SK-MEL-5 (cell line): ENCODE measurements at places on chromosomes 11 and 22.

DNA sequence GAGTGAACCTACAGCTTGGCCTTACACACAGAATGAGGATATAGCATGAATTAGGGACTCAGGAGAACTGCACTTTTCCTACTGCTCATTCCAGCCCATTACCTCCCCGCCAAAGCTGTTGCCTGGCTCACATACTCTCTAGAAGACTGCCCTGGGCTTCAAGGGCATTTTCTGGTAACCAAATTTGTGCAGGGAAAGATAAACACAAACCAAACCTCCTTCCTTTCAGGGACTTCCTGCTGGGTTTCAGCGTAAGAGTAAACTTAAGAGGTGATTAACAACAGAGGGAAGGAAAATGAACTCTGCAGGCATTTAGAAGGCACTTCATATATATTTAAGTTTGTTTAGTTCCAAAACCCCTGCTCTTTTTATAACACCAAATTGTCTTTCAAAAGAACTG, 194.9 kb downstream of the SWAP70 start:
- DNase-seq = no peak

GRCh38 chr11:116792869-116793771, 1.4 kb upstream of the APOA5 start:
- no peak for DNase-seq

- no peak for DNase-seq
Measured at GRCh38 chr22:44439356-44440223, 58.4 kb downstream of the RTL6 start.

GRCh38 chr11:8282631-8283030, 19.0 kb upstream of the LMO1 start:
- no peak for DNase-seq

- no peak for DNase-seq
Measured at GRCh38 chr11:74775762-74776161, 27.1 kb downstream of the RNF169 start.

DNA sequence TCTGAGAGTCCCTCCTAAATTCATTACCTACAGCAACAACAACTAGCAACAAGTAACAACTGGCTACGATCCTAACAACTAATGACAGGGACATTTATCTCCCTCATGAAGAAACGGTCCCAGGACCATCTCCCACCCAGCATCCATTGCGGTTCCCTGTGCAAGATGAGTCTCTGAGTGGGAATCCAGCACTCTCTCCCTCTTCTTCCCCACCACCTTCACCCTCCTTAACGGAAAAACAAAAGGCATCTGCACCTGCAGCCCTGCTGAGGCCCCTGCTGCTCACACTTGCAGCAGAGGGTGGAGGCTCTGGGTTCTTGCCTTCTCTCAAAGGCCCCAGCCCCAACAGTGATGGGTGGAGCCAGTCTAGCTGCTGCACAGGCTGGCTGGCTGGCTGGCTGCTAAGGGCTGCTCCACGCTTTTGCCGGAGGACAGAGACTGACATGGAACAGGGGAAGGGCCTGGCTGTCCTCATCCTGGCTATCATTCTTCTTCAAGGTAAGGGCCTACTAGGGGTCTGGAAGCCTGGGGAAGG, at the start of gene CD3G:
TSS of gene CD3G (plus strand) at position 364 of the 535 bp plus-strand sequence. CDS start at position 444, 80 bp downstream.
- no peak for DNase-seq

DNA sequence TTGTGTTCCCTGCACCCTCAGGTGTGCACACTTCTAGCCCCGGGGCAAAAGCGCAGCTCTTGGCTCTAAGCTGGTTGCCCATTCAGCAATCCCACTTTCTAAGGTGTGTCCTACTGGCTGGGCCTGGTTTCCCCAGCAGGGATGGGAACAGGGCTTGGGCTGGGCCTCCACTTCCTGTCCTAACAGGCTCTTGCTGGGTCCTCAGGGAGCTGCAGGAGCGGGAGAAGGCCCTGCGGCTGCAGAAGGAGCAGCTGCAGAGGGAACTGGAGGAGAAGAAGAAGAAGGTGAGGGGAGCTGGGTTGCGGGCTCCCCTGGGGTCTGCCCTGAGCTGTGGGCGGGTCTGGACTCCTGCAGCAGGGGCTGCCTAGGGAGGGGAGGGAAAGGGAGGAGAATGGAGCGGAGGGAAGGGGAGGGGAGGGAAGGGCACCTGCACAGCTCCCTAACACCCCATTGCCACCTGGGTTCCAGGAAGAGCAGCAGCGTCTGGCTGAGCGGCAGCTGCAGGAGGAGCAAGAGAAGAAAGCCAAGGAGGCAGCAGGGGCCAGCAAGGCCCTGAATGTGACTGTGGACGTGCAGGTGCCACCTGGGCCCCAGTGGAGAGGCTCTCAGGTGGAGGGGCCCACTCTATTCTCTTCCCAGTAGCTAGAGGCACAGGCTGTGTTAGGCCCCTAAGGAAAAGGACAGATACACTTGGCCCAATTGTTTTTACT, 24.6 kb downstream of the INCENP start:
- no peak for DNase-seq

- peak; percentile 59 for DNase-seq
Measured at GRCh38 chr11:103055221-103055890, 36.6 kb downstream of the DCUN1D5 start.

DNA sequence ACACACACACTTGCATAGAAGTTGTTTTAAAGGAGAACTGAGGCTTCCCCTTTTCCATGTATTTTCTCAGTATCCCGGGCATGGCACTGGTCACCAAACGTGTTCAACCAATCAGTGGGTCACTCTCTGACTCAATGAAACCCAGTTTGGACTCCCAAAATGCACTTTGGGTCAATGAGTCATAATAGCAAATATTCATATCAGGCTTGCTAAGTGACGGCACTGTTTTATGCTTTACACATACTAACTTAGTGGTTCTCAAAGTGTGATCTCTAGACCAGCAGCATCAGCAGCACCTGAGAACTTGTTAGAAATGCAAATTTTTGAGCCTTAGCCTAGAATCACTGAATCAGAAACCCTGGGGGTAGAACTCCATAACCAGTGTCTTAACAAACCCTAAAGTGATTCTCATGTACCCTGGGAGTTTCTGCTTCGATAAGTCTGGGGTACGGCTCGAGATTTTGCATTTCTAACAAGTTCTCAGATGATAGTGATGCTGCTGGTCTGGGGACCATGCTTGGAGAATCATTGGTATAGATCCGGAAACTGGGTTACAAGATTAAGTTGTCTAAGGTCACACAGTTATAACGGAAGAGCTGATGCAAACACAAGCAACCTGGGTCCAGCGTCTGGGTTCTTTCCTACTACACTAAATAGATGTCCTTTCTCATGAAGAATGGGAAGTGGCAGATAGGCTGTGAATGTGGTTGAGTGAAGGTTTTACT, 35.6 kb downstream of the ETS1 start:
- DNase-seq = no peak

DNA sequence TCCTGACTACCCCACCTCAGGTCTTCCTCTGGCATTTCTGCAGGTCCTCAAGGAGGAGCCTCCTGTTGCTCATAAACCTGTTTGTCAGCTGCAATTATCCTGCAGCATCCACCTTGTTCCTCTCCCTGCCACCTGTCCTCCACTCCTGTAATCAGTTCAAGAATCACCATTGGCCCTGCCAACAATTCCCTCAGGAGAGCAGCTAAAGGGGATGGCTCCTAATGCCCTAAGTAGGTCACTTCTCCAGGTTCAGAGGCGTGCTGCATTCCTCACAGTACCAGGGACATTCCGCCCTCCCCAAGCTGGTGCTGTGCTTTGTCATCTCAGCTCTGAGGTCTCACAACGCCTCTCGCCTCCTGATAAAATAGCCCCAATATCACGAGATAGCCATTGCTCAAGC, 2.1 kb downstream of the CLDN25 start:
- DNase-seq = no peak

DNA sequence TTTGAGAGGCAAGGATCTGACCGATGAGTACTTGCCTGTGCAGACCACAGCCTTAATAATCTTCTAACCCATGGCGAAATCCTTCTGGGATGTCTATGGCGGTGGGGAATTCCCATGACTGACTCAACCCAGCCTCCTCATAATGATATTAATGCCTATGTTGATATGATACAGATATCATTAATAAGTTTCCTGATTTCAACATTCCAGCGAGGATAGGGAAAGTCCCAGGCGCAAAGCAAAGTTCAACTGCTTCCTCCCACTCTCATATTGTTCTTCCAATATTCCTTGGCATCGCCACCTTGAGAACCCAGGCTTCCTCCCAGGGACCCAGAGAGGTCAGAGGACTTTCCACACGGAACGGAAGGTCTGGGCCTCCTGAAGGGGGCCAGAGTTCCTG, 110.3 kb upstream of the TMEM45B start:
- DNase-seq = no peak

DNA sequence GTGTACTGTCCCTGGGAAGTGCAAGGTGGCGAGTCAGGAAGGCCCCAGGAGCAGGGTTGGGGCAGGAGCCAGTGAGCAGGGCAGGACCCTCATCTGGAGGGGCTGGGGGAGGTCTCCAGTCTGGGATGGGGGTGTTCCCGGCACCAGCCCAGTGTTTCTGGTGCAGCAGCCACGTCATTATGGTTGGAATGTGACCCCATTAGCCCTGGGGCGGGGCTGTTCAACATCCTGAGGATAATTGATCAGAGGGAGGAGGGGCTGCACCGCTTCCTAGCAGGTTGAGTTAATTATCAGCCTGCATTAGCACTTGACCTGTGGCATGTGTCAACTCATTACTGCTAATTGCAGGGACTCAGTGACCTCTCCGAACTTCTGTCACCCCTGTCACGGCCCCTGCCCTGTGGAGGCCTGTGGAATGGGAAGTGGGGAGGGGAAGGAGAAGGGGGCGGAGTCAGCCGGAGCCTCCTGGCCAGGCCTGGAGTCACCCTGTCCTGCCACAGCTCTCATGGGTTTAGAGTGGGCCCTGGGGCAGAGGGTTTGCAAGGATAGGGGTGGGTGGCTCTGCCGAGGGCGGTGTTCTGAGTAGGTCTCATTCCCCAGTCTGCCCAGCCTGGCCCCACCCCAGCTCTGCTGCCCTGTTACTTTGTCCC, 52.8 kb upstream of the CCDC188 start:
- no peak for DNase-seq

GRCh38 chr22:29738118-29738815, 18.5 kb downstream of the CABP7 start:
- no peak for DNase-seq

DNA sequence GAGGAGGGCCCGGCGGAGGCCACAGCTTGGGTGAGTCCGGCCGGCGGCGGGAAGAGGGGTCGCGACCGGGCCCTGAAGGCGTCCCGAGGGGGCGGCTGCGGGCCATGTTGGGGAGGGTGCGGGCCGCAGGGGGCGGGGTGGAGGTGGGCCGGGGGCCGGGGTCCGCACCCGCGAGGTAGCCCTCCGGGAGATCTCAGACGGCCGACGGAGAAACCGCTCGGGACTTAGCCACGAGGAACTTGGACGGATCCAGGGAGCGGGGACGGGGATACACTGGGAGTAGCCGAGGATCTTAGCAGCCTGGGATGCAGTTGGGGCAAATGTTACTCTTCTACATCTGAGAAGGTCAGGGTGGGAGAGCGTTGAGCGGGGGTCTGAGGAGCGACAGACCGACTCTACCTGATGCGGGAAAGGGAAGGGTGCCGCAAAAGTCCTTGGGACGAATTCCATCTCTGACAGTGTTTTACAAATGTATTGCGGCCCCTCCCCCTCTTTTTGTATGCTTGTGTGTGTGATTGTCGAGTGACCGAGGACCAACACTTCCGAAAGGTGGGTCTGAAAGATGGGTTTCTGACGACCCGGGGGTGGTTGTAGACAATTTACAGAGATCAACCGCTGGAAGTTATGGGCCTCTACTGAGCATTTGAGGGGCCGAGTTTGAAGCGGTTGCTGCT, 658 bp downstream of the STIP1 start:
- no peak for DNase-seq

- DNase-seq = peak; percentile 90
Measured at GRCh38 chr11:71139516-71140205, 112.7 kb downstream of the SHANK2 start.

DNA sequence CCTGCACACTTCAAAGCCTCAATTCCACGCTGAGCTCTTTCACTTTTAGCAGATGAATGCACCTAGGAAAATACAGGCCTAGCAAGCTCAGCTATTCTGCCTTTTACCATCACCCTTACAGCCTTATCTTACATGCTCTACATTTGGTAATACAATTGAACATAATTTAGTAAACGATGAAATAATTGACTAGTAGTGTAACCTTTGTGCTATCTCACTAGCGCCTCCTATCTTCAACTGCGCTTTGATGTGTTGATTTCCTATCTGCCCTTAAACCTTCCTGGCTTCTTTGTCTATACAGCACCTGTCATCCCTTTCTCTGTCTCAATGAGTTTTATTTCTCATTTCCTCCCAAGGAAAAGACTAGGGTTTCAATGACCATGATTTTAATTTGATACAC, 149.7 kb downstream of the LRRC4C start:
- no peak for DNase-seq

GRCh38 chr11:61292356-61292755, 2.8 kb downstream of the VWCE start:
- DNase-seq = no peak

- DNase-seq = no peak
Measured at GRCh38 chr22:32164075-32164860, 5.2 kb upstream of the C22orf42 start.

DNA sequence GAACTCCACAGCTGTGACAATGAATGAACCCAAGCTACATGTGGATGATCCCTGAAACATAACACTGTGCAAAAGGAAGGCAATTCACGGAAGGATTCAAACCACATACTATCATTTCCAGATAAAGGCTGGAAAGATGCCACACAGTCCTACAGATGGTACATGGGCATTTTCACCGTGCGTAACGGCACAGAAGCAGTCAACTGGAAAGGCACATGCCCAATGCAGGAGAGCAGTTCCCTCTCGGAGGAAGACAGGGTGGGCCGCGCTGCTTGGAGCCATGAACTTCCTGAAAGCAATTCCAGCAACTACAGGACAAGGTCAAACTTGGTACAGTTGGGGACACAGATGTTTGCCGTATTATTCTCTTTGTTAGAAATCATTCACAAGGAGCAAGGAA, 103.7 kb downstream of the SHANK2 start:
- DNase-seq = no peak
